Stimulated activated CD8-positive, alpha-beta memory T cell treated with anti-CD3 and anti-CD28 coated beads, Interleukin-4, amount 100 ng/mL, for 1 hour (primary cell): ENCODE measurements at places on chromosomes 1 and 21.
A peak's percentile ranks its signal among the peaks of the same experiment; 100 is the strongest.

DNA sequence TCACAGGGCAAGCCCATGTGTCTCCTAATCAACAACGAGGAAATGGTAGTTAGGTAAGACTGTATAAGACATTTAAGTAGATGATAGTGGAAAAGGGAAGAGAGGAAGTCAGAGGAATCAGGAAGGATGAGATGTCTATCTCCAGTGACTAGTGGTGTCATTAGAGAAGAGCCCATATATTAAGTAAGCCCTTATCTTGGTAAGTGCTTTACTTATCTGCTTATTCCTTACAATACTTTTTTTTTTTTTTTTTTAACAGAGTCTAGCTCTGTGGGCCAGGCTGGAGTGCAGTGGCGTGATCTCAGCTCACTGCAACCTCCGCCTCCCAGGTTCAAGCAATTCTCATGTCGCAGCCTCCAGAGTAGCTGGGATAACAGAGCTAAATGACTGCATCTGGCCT lies 29.5 kb downstream of the RNF11 start:
- no peak for DNase-seq

- DNase-seq = peak; percentile 3
Observed at GRCh38 chr1:76330991-76331603, 256.6 kb downstream of the ST6GALNAC3 start.

GRCh38 chr1:116356673-116357072 lies 16.4 kb upstream of the ATP1A1 start:
- no peak for DNase-seq

DNA sequence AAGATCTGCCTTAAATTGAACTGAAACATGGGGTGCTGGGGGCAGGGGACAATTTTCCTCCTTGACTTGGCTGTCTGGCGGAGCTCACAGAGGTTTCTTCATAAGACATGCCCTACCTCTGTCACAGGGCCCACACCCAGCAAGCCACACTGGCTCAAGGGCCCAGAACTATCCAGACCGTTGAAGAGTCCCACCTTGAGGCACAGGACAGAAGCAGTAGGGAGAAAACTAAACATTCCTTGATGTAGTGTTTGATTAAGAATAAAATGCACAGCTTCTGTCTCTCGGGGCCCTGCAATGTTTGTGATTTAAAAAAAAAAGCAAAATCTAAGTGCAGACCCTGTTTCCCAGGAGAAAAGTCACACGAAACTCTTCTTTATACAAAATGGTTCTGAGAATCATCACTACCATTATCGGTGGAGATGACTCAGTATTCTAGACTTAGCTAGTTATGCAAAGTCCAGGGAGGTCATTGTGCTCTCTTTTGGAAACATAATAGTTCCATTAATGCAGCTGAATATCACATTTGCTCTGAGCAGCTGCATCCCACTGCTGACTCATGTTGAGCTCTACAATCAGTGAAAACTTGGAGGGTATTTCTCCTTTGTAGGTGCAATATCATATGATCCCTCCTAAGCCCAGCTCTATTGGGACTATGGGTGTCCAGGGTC lies 53.6 kb upstream of the DIRAS3 start:
- no peak for DNase-seq

GRCh38 chr1:15414445-15414983 lies 4.8 kb downstream of the EFHD2 start:
- no peak for DNase-seq

GRCh38 chr1:201925981-201926645 lies 20.2 kb downstream of the LMOD1 start:
- DNase-seq = no peak

DNA sequence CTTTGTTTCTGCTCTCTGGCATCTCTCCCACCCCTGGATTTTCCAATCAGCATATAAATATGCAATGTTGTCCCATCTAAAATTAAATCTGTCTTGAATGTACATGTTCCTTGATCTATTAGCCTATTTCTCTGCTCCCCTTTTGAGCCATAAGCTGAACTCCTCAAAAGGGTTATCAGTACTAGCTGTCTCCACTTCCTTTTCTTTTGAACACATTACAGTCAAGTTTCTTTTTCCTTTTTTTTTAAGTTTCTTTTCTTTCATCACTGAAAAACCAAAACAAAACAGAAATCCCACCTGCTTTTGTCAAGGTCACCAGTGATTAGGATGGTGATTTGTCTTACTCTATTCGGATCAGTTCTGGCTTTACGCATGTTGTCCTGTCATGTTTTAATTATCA lies 29.3 kb downstream of the XCL2 start:
- DNase-seq = no peak

GRCh38 chr21:36606983-36607325 lies 92.0 kb upstream of the SIM2 start:
- DNase-seq = no peak

GRCh38 chr1:215631040-215631439 lies 63.9 kb downstream of the KCTD3 start:
- no peak for DNase-seq

GRCh38 chr21:32477424-32477745 lies 64.9 kb downstream of the EVA1C start:
- DNase-seq = no peak

- no peak for DNase-seq
Observed at GRCh38 chr1:8297245-8297644, 20.7 kb upstream of the SLC45A1 start.

DNA sequence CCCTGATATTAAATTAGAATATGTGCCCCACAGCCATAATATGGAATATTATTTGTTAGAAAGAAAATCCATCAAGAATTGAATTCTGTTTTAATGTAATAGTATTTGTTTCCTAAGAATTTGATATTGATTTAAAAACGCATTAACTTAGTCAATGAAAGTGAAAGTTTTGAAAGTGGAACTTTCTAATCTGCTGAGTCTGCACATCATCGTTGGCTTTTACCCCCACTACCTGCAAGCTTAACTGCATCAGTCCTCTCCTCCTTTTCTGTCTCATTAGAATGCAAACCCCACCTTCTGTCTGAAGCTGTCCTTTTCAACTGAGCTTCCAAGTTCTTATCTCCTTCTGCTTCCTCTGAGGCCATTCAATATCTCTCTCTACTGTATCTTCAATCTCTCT lies 42.5 kb downstream of the XCL1 start:
- DNase-seq = no peak

DNA sequence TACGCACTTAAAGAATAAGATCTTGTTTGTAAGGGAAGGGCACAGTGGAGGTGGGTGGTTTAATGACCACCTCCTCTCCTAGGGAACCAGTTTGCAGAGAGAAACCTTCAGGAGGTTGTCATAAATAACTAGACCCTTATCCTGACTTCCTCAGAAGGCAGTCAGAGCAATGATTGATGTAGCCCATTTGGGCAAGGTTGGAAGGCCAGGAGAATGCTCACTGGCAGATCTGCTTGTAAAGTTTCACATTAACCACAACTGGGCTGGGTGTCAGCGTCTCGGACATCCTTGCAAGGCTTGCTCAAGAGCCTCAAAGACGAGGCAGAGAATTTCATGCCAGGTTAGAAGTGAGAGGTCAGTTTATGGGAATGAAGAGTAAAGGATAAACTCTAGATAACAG lies 87.6 kb upstream of the TRABD2B start:
- no peak for DNase-seq

GRCh38 chr21:39180429-39181019 lies 2.7 kb downstream of the PSMG1 start:
- DNase-seq = no peak

DNA sequence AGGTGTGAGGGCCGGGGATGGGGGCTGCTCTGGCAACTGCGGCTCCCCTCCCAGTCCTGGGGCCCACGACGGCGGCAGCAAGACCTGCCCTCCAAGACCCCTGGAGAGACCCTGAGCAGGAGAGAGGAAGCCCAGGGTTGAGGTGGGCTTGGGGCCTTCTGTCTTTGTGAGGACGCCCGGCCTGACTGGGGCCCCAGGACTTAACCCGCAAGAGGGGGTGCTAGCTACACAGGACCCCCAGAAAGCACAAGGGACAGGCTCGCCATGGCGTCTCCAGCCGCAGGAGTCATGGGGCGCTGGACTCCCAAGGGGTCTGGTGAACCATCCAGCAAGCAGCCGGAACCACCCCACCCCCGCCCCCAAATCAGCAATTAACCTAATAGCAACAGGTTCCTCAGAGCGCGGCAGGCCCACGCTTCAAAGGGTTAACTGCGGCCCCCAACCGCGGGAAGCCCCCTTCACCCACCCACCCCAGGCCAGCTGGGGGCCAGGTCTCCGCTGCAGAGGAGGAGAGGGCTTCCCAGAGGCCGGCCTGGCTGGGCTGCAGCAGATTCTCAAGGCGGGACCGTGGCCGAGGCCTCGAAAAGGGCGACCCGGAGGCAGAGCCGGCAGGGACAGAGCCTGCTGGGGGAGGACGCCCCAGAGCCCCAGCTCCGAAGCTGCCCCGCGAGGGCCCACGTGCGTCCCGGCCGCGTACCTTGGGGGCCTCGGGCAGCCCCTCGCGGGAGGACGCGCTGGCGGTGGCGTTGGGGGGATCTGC lies 525 bp downstream of the C1QTNF12 start:
- no peak for DNase-seq

DNA sequence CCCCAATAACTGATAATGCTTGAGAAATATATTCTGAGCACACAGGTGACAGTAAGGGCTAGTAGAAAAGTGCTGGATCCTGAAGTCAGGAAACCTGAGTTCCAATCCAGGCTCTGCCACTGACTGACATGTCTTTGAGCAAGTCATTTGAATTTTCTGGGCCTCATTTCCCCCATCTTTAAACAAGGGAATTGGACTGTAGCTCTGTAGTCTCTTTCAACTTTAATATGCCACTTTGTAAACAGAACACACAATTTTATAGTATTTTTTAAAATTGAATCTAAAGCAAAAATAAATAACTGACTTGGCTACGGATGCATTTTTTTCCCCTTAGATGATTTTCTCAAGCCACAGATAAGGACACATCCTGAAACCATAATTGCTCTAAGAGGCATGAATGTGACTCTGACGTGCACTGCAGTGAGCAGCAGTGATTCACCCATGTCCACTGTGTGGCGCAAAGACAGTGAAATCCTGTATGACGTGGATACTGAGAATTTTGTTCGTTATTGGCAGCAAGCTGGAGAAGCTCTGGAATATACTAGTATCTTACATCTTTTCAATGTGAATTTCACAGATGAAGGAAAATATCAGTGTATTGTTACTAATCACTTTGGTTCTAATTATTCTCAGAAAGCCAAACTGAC lies 37.0 kb downstream of the LRIG2 start:
- DNase-seq = no peak

GRCh38 chr1:44316231-44316759 lies 38.8 kb downstream of the ERI3 start:
- no peak for DNase-seq

GRCh38 chr1:204199579-204199978 lies 3.3 kb upstream of the KISS1 start:
- no peak for DNase-seq

DNA sequence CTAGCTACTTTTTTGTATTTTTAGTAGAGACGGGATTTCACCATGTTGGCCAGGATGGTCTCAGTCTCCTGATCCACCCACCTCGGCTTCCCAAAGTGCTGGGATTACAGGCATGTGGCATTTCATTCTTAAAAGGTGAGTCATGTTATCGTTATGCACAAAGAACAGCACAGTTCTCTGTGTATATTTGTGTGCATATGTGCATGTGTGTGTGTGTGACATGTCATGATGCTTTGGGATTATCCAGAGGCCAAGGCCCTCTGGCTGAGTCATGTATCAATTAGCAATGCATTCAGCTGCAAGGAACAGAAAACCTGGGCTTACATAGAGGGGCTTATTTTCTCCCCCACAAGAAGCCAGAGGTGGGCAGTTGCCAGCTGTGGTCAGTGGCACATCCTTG lies 301.7 kb upstream of the KAZN start:
- DNase-seq = no peak

- DNase-seq = no peak
Observed at GRCh38 chr1:246775531-246776385, 51.5 kb downstream of the SCCPDH start.

DNA sequence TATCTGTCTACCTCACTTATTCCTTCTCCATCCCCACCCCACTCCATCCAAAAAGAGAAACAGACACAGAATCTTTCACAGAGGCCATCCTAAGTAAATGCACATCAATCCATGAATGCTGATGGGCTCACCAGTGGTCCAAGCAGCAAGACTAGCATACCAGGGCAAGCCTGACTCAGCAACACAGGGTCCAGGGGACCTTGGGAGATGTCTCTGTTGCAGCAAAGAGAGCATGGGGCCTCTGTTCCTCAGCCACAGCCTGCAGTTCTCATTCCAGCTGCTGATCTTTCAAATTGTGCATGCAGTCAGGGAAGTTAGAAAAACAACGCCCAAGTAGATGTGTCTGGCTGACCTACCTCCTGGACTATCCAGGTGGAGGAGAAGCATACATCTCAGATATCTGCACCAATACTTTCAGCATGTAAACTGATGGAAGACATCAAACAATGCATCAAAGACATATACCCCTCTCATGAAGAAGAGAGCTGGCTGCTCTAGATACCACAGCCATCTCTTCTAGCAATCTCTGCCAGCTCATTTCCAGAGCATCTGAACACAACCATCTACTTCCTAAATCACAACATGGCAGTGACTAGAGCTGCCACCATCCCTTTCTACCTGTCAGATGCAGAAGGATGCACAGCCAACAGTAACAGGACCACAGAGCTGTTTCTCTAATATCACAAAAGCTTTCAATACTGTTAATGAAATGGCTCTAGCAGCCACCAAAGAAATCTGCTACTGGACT lies 54.5 kb downstream of the CD34 start:
- no peak for DNase-seq

GRCh38 chr1:67143966-67144365 lies 9.2 kb upstream of the C1orf141 start:
- DNase-seq = no peak

DNA sequence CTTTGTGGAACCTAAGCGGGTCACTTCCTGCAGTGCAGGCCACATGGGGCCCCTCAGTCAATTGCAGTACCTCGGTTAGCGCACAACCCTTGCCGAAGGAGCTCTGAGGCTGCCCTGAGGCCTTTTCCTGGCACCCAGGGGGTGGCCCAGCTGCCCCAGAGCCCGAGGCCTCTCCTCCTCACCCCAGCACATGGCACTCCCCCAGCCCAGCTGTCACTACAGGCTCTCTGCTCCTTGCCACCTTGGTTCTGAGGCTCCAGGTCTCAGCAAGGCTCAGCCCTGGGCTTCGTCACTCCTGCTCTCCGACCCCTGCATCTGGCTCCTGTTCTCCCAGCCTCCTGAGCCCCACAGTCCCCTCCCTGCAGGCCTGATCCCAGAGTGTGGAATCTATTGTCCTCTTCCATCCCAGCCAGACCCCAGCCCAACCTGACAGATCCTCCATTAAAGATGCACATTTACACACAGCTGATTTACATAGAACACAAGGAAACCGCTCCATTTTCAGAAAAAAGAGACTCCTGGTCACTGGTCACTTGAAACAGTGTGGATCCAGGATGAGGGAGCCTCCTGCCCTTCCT lies 192.8 kb upstream of the POU3F1 start:
- no peak for DNase-seq

- no peak for DNase-seq
Observed at GRCh38 chr21:39538453-39539042, 74.2 kb upstream of the B3GALT5 start.
